Heart right ventricle (tissue), 16 donors: ENCODE measurements at places on chromosomes 1 and 21. TPM values are rescaled to one million over a fixed set of nuclear protein-coding genes. Genes with fewer than 3 reads are reported as not detected.

GPR37L1 gene
- polyA plus RNA-seq, result not detected

BTG2 gene
- polyA plus RNA-seq, result 49.6 TPM

PKP1 gene
- polyA plus RNA-seq, result 0.37 TPM

NLRP3 gene
- polyA plus RNA-seq, result 0.68 TPM

IFNLR1 gene
- 1.2 TPM for polyA plus RNA-seq

SPRR1B gene
- 0.30 TPM for polyA plus RNA-seq

CNKSR1 gene
- 0.84 TPM for polyA plus RNA-seq

SEC16B gene
- 0.93 TPM for polyA plus RNA-seq

CDK11B gene
- polyA plus RNA-seq, result 31.4 TPM

NPR1 gene
- 29.0 TPM for polyA plus RNA-seq

TMOD4 gene
- polyA plus RNA-seq, result 0.06 TPM

OR2L8 gene
- not detected for polyA plus RNA-seq

KCNJ6 gene
- polyA plus RNA-seq, result not detected

CFAP45 gene
- polyA plus RNA-seq, result 1.4 TPM

CHAF1B gene
- 0.46 TPM for polyA plus RNA-seq

KRTAP19-1 gene
- not detected for polyA plus RNA-seq

DCST1 gene
- 0.29 TPM for polyA plus RNA-seq

C1QA gene
- 36.9 TPM for polyA plus RNA-seq

ZNF683 gene
- polyA plus RNA-seq, result 0.04 TPM

MROH7 gene
- 25.8 TPM for polyA plus RNA-seq

HNRNPR gene
- 44.6 TPM for polyA plus RNA-seq

PRAMEF8 gene
- polyA plus RNA-seq, result not detected

TRIM67 gene
- polyA plus RNA-seq, result not detected

CLCNKB gene
- polyA plus RNA-seq, result 0.57 TPM

DAB1 gene
- 2.7 TPM for polyA plus RNA-seq

LDLRAD1 gene
- not detected for polyA plus RNA-seq

ARHGAP30 gene
- polyA plus RNA-seq, result 1.4 TPM

SLAMF9 gene
- polyA plus RNA-seq, result 0.13 TPM

TRIM58 gene
- 0.06 TPM for polyA plus RNA-seq

KCNE2 gene
- 0.04 TPM for polyA plus RNA-seq

G0S2 gene
- 90.0 TPM for polyA plus RNA-seq

KIAA0040 gene
- polyA plus RNA-seq, result 13.1 TPM

AKR7A3 gene
- 0.22 TPM for polyA plus RNA-seq

PBX1 gene
- 13.3 TPM for polyA plus RNA-seq

SNX7 gene
- polyA plus RNA-seq, result 24.8 TPM

FCRL1 gene
- 0.03 TPM for polyA plus RNA-seq

PLEKHG5 gene
- polyA plus RNA-seq, result 6.6 TPM

GPR3 gene
- polyA plus RNA-seq, result 0.29 TPM

PLA2G4A gene
- 1.0 TPM for polyA plus RNA-seq

RHD gene
- not detected for polyA plus RNA-seq

AADACL3 gene
- not detected for polyA plus RNA-seq

HUNK gene
- polyA plus RNA-seq, result not detected

PDPN gene
- 4.4 TPM for polyA plus RNA-seq

LPAR3 gene
- 8.4 TPM for polyA plus RNA-seq
